ENCODE measurements at places on chromosomes 12 and 14.
A peak's percentile ranks its signal among the peaks of the same experiment; 100 is the strongest.

- no peak for DNase-seq
These were observed at the start of gene TBPL2 for GRCh38 chr14:55440385-55440784. Gene TBPL2 (minus strand): TSS chr14:55440616. CDS start chr14:55440449, 167 bp downstream.

DNA sequence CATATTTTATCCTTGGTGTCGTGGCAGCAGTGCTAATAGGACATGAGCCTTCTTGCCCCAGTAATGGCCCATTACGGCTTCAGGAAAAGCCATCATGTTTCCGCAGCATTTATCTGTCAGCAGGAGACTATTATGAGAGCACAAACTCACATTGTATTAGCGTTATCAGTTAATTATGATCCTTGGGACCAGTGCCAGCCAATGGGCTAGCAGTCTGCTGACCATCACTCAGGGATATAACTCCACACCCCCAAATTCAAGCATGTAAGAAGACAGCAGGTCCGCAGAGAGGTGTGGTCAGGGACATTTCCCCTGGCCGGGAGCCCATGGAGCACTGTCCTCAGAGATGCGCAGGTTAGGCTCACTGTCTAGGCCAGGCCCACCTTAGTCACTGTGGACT is 4.9 kb upstream of the ESRRB start:
- no peak for DNase-seq

- no peak for DNase-seq
These were observed 35.7 kb upstream of the DDX11 start for GRCh38 chr12:31037931-31038330.

DNA sequence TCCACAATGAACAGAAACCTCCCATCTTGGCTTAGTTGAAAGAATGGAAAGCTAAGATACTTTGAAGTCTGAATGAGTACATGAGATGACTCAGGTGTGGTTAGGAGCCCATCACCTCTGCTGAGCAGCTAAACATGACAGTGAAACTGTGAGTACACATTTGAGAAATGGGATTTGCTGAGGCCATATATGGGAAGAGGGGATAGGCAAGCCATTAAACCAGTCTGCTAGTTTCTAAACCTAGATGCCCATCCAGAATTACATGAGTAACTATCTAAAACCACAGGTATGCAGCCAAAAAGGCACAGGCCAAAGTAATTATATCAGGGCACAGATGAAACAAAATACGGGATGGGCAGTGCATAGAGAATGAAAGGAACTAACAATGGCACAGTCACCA is 41.2 kb downstream of the NKX2-1 start:
- no peak for DNase-seq

GRCh38 chr14:87483271-87484260 is 509.4 kb downstream of the GALC start:
- DNase-seq: no peak

DNA sequence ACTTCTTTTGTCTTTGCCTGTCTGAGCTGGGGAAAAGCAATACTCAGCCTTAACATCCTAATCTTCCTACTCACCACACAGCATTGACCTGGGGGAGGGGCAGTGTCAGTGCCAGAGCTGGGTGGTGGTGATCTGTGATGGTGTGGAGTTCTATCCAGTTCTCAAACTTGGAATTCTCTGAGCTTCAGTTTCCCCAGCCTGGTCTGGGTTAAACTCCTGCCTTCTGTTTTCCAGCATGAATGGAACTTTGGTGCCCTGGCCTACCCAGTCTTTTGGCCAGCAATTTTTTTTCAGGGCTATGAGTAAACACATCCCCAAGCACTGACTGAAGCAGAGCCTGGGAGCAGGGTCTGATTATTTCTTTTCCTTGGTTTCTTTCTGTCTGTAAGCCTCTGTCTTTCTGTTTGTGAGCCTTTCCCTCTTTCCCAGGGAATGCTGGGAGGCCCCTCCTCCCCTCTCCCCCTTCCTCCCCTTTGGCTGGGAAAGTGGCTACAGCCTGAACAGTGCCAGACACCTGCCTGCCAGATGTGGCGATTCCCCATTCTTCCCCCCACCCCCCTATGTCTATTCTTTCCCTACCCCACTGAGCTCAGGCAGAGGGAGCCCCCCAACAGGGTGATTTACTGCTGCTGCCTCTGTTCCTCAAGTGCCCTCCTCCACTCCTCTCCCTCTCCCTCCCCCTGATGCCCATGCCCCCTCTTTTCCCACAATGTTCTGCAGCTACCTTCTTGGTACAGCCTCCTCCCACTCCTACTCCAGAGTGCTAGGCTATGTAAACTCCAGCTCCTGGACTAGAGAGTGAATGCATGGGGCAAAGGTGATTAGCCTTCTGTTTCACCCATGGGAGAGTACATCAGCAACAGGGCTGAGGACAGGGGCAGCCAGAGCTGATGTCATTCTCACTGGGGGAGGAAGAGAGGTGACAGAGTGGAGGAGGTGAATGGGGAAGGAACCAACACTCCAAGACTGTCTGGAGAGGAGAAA is 11.1 kb downstream of the GPR84 start:
- no peak for DNase-seq

DNA sequence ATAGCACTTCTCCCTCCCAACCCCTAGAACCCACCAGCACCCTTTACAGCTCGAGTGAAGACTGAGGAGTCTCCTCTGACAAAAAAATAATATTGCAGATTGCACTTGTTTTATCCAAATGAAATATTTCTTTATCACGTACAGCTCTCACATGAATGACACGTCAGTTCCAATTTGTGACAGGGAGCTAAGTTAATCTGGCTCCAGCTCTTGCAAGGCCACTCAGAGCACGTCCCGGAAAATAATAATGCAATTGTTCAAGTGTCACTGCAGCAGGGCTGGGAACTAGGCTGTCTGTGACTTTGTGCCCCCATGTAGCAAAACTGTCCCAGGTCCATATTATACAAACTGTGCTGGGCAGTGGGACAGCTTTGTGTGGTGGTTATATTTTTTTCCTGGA is 539.6 kb downstream of the VRK1 start:
- no peak for DNase-seq

DNA sequence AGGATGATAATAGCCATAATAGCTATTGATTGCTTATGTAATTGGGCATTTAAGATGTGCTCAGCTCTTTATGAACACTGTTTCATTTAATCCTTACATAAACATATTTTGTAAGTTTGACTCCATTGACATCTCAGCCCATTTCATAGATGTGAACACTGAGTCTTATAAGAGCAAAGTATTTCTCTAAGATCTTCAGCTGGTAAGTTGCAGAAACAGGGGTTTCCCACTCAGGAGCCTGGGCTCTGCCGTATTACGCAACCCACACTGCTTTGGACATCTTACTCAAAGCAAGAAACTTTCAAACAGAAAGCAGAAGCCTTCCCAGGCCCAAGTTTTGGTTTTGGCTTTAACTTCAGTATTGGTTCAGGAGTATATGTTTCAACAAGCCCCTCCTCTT is 705.1 kb downstream of the MED13L start:
- no peak for DNase-seq

DNA sequence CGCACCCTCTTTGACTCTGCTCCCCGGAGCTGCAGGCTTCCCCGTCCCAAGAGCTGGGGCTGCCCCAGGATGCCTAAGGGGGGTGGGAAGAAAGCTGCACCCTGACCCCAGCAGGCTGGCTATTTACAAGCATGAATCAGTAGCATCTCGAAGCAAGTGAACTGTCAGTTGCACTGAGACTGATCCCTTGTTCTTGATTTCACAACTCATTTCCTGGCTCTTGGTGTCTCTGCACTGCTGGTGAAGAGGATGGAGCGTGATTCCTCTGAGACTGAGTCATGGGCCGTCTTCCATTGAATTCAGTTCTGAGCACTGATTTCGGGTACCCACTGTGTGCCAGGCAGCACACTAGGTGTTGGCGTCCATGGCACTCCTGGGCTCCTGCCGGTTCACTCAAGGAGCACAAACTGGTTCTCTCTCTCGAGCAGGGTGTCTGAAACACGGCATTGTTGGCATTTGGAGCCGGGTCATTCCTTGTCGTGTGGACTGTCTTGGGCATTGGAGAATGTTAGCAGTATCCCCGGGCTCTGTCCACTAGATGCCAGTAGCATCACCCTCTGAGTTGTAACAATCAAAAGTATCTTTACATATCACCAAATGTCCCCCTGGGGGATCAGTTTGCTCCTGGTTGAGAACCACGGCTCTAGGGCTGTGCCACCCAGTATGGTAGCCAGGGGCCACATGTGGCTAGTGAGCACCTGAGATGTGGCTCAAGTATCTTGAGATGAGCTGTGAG is 86.9 kb downstream of the RIN3 start:
- DNase-seq: no peak

GRCh38 chr14:69259527-69260189 is at the start of gene GALNT16:
Gene GALNT16 (plus strand): TSS chr14:69260158. CDS start chr14:69260291, 133 bp downstream.
- no peak for DNase-seq

DNA sequence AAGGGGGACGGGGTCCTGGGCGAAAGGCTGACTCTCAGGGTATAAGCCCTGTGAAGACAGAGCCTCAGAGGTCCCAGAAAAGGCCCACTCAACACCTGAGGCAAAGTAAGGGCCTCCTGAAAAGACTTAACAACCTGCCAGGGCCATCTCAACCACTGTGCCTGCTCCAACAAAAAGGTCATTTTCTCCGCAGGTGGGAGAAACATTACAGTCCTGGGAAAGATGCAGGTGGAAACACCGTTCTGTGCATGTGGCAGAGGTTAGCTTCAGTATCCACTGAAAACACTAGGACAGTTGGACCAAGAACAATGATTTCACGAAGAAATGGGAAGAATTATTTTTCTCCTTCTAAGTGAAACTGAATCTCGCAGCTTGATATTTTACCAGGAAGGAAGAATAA is 50.9 kb downstream of the CCDC88C start:
- DNase-seq: no peak

DNA sequence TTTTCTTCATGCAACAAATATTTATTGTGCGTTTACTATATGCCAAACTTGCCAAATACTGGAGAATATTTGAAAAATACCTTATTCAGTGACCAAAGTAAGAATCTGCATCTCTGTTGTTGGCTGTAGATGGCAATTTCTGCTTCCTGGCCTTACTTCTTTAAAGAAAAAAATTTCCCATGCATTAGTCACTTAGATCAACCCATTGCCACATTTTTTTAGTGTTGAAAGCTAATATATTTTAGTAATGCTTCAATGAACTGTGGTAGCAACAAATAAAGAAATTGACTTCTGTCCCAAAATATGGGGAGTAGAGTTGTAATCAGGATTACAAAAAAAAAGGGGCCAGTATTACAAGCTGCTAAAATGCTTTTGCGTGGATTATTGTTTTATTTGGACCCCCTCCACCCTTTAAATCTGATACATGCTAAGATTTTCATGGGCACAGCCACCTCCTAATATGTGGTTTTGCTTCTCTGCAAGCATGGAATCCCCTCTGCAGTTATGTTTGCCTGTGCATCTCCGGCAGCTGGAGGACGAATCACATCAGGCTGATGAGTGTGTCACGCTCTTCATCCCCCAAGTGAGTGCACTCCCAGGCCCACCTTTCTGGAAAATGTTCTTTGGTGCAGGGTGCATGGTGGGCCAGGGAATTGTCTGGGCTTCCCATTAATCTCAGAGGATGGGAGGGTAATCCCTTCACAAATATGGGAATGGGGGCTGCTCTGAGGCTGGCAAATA is 38.1 kb upstream of the PTCSC3 start:
- DNase-seq: no peak

DNA sequence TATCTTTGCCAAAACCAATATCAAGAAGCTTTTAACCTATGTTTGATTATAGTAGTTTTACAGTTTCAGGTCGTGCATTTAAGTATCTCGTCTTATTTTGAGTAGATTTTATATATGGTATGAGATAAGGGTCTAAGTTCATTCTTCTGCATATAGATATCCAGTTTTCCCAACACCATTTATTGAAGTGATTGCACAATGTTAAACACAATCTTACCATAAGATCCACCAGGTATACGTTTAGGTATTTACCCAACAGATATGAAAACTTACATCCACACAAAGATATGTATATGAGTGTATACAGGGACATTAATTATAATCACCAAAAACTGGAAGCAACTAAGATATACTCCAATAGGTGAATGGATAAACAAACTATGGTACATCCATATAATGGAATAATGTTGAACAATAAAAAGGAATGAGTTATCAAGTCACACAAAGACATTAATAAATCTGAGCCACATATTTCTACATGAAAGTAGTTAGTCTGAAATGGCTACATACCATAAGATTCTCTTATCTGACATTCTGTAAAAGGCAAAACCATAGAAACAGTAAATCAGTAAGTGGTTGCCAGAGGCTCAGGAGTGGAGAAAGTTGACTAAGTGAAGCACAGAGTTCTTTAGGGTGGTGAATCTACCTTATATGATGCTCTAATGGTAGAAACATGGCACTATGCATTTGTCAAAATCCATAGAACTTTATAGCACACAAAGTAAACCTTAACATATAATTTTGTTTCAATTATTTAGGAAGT is 222.6 kb downstream of the NUAK1 start:
- no peak for DNase-seq

DNA sequence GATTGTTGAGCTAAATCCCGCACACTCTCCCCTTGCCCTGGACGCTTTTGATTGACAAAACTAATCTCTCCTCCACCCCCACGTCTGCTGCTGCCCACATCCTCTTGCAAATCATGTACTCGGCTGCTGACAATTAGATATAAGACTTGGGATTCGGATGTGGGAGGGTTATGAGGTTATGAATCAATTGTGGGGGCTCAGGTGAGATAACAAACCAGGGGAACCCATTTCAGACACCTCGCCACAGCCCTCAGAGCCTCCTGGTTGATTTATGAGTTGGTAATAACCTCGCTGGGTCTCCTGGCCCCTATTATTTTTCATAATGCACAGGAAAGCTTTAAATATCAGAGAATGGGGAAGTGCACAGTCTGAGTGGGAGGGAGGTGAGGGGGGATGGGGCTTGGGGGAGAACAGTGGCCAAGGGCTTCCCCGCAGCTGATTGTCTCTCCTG is 449.9 kb downstream of the DPF3 start:
- no peak for DNase-seq

DNA sequence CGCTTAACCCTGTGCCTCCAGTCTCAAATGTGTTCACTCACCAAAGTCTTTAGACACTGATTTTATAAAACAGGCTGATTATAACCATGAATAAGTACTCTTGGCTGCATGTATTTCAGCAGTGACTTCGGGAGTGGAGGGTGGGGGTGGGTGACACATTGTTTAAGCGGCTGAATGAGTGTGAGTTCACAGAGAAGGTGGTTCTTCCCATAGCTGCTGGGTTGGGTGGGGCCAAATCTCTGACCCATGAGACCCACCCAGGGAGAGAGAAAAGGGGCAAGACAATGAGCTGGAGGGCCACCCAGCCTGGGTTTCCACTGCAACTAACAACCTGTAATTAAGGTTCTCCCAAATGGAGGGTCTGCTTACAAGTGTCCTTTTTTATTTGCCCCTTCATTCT is 96.4 kb downstream of the SYNE3 start:
- no peak for DNase-seq

- no peak for DNase-seq
These were observed 51.4 kb upstream of the BAZ1A start for GRCh38 chr14:34926552-34926951.

- DNase-seq: peak; percentile 47
These were observed 7.6 kb upstream of the PFDN5 start for GRCh38 chr12:53287741-53288216.

GRCh38 chr12:40446385-40446784 is 221.6 kb downstream of the LRRK2 start:
- DNase-seq: no peak

DNA sequence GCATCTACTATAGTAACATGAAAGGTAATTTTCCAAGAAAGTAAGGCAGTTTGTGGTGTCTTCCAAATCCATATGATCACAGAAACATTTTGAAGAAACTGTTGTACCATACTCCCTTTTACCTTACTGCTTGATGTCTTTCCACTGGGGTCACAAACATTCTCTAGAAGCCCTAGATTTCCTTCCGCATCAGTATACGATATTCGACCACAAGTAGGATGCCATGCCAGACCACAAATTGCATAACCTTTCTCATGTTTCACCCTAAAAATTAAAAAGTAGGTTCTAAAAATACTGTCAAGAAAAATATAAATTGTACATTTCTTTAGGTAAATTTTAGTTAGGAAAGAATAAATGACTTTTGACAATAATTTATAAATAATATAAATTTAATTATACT is 26.5 kb downstream of the WDHD1 start:
- no peak for DNase-seq

Data from central memory CD8-positive, alpha-beta T cell (primary cell).